Lower lobe of right lung (tissue), 2 donors: ENCODE measurements at places on chromosomes 12 and 14. TPM values are rescaled to one million over a fixed set of nuclear protein-coding genes. Genes with fewer than 3 reads are reported as not detected.

Gene PPP1R36
- 0.97 TPM for total RNA-seq

Gene INHBC
- not detected for total RNA-seq

Gene PTGER2
- 6.2 TPM for total RNA-seq

Gene KCNMB4
- 4.5 TPM for total RNA-seq

Gene DTX3
- 21.4 TPM for total RNA-seq

Gene ANKRD33
- total RNA-seq, result not detected

Gene RGS6
- total RNA-seq, result 2.5 TPM

Gene SINHCAF
- total RNA-seq, result 45.2 TPM

Gene OR6C2
- total RNA-seq, result not detected

GRCh38 chr14:70080076-70080475 lies 108.7 kb downstream of the SLC8A3 start:
- no peak for DNase-seq

GRCh38 chr12:94267921-94268471 lies 119.6 kb downstream of the PLXNC1 start:
- no peak for DNase-seq

DNA sequence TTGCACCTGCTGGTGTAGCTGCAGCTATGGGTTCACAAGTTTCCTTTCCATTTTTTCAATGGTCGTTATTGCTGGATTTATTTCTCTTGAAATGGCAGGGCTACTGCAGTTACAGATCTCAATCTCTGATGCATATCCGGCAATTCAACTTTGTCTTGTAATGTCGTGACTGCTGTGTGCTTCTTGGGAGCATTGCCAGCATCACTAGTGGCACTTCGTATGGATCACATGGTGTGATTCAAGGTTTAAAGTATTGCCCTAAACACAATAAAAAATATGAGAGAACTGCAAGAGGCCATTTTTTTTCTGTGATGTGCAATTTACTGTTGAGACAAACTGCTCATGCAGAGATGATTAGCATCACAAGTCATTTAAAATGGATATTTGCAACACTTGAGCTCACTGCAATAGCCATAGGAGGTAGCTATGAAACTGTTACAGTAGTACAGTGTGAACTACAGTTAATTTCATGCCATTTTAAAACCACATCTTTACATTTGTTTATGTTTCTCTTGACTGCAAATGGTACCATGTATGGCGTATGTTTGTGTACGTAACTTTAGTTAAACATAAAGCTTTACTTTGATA lies 217.4 kb upstream of the PDE3A start:
- no peak for DNase-seq

- peak; percentile 73 for DNase-seq
These were observed 622 bp downstream of the TECPR2 start for GRCh38 chr14:102363182-102363943.

DNA sequence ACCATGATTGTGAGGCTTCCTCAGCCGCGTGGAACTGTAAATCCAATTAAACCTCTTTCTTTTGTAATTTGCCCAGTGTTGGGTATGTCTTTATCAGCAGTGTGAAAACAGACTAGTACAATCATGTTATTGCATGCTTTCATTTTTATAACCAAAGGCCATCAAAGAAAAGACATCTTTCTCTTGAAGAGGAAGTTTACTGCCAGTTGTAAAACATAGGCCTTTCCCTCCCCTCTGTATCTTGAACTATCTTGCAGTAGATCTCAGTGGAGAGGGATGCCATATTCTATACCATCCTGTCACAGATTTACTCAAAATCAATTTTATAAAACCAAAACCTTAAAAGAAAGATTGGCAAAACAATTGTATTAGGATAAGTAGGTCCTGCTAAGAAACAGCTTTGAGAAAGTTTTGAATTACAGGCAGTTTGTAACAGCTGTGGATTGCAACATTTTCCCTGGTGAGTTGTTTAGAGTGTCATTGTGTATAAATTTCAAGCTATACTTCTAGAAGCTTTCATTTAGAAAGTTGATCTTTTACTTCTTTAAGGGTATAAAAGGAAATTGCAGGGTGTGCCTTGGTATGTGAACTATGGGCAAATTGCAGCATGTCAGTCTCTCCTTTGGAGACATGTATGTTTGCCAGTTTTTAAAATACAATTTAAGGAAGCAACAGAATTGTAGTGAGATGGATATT lies 128.0 kb downstream of the ATP23 start:
- DNase-seq, result no peak

DNA sequence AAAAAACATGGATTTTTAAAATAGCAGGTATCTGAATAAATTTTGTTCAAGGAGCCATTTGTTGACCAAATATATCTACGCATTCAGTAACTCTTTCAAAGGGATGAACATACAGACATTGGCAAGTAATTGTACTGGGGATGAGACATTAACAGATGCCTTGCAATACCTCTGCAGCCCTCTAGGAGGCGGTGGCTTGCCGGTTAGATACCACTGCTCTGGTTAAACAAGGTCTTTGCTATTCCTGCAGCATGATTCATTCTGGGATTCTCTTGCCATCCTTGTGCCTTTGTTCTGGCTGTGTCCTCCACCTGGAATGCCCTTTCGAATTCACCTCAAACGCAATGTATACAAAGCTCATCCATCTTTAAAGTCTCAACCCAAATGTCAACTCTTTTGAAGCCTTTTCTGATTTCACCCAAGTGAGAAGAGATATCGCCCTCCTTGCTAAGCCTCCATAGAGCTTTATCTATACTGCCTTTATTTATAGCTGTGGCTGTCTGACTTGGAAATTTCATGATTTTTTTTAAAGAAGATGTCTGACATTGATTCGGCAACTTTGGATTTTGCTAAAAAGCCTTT lies 131.0 kb upstream of the SRRM4 start:
- DNase-seq, result peak; percentile 40

DNA sequence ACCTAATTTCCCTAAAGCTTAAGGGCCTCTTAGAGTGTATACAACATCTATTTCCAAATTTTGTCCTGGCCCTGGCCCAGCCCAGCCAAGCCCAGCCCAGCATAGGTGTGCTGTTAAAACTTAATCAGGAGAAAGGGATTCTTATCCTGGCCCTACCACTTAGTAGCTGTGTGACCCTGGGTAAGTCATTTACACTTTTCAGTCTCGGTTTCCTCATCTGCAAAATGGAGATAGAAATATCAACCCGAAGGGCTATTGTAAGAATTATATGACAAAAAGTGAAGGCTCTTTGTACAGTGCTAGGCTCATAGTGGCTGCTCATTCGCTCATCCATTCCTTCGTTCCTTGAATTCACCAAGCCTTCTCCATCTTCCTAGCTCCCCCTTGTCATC lies 442 bp downstream of the ERG28 start:
- DNase-seq, result no peak

DNA sequence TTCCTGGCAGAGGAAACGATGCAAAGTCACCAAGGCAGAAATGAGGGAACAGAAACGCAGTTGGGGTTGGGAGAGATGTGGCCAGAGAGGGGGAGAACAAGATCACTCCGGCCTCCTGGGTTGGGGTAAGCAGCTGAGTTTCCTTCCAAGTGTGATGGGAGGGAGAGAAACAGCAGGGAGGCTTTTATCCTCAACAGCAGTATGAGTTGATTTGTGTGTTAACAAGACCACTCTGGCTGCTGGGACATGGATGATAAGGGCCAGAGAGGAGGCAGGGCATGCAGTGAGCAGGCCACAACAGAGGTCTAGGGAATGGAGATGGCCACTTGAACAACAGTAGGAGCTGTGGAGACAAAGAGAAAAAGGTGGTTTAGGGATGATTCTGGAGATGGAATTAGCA lies 66.8 kb downstream of the GLRX5 start:
- no peak for DNase-seq

DNA sequence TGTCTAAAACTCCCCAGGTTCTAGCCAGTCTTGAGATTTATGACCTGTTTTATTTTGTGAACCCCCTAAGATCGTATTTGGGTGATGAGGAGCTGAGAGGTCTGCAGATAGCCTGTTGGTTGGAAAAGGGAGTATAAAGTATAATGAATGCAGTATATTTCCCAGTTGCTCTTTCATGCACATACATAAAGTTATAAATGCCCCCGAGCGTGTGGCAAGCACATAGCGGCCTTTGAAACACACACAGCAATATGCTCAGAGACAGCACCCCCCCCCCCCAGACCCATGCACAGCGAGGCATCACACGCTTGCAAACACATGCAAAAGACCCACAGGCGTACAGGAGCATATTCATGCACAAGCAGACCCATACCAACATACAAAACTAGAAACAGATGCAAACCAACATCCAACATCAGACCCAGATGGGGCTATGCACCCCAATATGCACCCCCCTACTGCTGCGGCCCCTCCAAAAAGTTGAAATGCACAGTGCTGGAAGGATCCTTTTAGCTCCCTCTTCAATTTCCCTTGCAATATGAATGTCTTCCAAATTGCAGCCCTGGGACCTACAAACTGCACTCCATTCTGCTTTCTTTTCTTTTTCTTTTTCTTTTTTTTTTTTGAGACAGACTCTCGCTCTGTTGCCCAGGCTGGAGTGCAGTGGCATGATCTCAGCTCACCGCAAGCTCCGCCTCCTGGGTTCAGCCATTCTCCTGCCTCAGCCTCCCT lies 82.2 kb upstream of the TBX3 start:
- no peak for DNase-seq

DNA sequence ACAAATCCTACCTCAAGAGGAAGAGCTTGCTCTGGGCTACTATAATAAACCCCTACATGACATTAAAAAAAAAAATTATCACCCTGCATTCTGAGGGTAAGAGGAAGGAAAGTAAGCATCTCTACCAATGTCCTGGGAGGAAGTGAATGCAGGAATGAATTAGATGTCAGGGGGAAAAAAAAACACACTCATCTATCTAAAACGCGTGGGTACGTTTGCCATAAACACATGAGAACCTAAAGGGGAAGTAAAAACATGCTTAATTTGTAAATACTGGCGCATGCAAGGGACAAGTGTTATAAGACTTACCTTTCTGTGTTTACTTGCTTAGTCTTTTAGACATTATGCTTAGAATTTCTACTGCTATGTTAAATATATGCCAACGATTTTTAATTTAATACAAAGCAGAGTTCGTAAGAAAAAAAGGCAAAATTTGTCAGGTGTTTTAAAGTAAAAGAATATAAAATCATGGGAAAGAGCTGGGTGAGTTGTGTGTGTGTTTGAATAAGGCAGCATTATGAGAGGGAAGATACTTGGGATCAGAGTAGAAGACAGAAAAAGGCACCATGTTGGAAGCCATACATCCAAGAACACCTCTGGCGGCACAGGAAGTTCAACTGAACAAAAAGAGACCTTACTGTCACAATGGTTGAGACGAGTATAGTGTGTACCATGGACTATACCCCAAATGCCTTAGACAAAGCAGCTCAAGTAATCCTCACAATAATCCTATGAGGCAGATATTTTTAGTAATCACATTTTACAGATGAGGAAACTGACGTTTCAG lies 1.5 kb downstream of the TMED8 start:
- no peak for DNase-seq

- DNase-seq, result no peak
These were observed 77.4 kb downstream of the TMTC1 start for GRCh38 chr12:29706311-29706710.

GRCh38 chr14:50357124-50357523 lies 39.6 kb downstream of the CDKL1 start:
- no peak for DNase-seq

DNA sequence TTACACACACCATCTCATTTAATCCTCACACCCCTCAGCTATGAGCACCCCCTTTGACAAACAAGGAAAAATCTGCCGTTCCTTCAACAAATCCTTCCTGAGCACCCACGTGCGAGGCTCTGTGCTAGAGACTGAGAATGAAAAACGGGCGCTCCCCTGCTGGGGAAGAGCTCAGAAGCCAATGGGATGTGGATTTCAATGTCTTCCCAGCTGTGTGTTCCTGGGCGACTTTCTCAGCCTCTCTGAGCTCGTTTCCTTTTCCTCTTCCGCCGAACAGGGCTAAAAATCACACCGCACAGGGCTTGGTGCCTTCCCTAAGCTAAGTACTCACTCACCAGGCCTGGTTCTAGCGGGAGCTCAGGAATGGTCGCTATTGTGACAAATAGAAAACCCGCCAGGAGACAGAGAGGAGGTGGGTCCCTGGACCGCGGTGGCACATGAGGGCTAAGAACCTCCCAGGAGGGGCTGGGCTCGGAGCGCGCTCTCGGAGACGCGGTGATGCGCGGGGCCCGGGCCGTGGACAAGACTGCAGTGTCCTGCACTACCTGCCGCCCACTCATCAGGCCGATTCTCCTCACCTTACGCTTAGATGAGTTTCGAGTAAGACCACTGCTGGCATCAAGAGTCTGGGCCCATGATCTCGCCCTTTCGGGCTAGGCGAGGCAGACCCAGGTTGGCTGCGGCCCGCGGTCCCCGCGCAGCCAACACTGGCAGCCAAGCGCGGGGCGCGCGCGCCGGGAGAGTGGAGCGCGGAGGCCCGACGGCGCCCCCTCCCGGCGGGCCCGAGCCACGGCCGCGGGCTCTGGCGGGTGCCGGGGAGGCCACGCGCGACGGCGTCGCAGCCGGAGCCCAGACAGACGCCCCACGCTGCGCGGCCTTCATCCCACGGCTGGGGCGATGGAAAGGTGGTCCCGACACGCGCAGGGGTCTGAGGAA lies 17.0 kb downstream of the ZDHHC22 start:
- DNase-seq, result peak; percentile 68

GRCh38 chr14:65826946-65827345 lies 414.4 kb downstream of the FUT8 start:
- no peak for DNase-seq

GRCh38 chr14:92844204-92844603 lies 50.1 kb downstream of the GOLGA5 start:
- no peak for DNase-seq

- DNase-seq, result no peak
These were observed 161.4 kb downstream of the STXBP6 start for GRCh38 chr14:24888532-24888931.

- no peak for DNase-seq
These were observed 146.8 kb upstream of the RASSF8 start for GRCh38 chr12:25811656-25812126.

GRCh38 chr12:91099836-91100235 lies 11.5 kb downstream of the LUM start:
- no peak for DNase-seq

DNA sequence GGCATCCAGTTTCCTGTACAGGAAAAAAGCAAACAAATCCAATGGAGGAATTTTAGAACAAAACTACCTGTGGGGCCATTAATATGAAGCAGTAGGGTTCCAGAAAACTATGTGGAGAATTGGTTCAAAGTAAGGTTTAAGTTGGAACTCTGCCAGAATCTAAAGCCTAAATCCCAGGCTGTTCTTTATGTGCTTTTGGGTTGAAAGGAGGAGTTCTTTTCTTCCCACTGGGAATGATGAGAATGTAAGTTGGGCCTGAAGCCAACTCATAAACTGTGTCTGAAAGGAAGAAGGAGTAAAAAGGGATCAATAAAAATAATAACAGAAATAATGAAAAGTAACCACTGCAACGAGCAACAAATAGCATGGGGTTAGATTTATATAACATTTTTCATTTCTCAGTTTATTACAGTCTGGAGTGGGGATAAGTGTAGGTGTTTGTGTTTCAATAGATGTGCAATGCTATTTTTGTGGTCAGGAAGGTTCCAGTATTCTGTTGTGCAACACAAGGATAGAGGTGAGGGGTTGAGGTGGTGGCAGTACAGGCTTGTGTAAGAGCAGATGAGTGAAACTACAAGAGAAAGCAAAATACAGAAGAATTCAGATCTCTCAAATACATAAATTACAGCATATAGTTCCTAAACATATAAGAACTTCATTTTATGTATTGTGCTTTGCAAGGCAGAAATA lies 373.6 kb downstream of the EMP1 start:
- no peak for DNase-seq

GRCh38 chr12:40033242-40033630 lies 72.6 kb downstream of the SLC2A13 start:
- no peak for DNase-seq
